NCI-H2081 (cell line): ENCODE measurements at places on chromosomes 3 and 15.

DNA sequence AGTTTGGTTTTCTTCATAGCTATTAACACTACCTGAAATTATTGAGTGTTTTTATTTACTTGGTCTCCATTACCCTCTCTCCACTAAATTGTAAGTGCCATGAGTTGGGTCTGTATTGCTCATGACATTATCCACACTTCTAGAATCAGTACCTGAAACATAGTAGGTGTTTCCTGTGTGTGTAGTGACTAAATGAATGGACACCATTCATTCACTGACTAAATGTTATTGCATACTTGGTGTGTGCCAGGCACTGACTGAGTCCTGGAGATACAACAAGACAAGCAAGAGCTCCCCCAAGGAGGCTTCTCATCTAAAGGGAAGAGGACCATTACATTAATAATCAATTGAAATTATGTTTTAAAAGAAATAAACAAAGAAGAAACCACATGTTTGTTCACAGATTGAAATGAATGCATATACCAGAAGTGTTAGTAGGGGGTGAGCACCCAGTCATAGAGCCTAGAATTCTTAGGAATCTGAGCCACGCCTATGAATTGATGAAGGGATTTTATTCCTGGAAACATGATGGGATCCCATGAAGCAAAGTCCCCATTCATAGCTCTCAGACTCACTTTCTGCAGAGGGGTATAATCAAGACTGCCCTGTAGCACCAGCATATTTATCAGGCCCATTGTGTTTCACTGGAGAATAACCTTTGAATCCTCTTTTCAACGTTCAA is 31.7 kb upstream of the ATOSA start:
- DNase-seq: no peak

DNA sequence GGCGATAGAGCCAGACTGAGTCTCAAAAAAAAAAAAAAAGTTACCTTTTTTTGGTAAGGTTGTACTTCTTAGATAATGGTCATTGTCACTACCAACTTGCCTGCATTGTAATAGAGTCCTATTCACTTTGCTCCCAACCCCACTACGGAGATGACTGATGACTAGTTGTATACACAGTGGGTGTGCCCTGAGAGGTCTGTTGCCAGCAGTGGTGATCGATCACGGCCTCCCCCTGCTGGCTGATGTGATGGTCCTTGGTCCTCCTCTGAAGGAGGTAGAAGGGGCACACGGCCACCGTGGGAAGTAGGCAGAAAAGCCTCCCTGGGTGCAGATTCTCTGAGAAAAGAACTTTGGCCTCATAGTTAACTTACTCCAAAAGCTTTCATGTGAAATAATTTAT is 10.7 kb downstream of the GCNT3 start:
- no peak for DNase-seq

DNA sequence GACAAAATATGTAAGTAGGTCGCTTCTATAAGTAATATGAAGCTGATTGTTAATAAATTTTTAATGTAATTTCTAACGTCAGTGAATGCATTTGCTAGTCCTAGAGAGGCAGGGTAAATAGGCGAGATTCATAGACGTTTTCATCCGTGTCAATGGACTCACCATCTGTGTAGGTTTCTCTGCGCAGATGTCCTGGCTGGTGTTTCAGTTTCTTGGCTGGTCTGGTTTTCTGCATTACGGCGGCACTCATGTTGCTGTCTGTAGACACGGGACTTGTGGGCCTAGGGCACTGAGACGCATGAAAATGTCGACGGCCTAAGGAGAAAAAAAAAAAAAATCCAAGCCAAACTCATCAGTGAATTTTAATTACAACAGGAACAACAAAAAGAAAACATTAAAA is 1153.3 kb downstream of the ROBO1 start:
- DNase-seq: no peak

GRCh38 chr3:160133757-160134156 is 91.5 kb upstream of the C3orf80 start:
- DNase-seq: no peak

DNA sequence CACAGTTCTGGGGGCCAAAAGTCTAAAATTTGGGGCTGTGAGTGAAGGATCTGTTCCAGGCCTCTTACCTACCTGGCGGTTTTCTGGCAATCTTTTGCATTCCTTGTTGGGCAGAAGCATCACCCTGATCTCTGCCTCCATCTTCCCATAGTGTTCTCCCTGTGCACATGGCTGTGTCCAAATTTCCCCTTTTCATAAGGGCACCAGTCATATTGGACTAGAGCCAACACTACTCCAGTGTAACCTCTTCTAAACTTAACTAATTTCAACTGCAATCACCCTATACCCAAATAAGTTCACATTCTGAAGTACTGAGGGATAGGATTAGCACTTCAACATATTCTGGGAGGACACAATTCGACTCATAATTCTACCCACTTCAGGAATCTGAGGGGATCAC is 85.0 kb downstream of the CCNL1 start:
- DNase-seq: no peak

DNA sequence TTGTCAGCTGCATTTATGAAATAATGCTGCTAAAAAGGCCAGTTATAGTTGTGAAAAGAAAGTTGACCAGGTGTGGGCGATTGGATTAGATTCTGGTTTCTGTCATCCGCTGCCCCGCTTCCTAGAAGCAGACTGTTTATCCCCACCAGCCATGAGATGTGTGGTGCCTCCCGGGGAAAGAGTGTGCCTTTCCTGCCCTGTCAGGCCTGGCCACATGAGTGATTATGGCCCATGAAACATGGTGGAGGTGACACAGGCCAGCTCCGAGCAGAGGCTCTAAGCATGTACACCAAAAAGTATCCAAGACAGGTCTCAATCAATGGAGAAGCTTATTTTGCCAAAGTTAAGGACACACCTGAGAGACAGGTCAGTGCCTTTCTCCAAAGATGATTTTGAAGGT is 85.4 kb upstream of the ABHD2 start:
- no peak for DNase-seq
